A673 (cell line): ENCODE measurements at places on chromosomes 11 and 22.

DNA sequence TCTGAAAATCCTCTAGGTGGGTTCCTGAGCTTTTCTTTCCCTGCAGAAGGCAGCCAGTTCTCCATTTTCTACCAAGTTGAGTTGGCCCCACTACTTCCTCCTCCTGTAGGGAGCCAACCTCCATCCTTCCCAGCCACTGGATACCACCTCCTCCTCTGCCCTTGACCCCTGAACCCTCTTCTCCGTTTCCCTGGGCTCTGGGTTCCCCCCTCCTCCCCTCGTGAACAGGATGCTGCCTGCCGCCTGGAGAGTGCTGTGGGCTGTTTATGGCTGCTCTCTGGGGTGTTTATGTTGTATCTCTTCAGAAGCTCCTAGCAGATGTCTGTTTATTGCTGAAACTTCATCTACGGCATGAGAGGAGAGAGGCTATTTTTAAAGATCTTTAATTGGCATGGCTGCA is 8.6 kb downstream of the MICAL2 start:
- DNase-seq, result no peak

GRCh38 chr22:22392131-22392530 is 116.4 kb downstream of the ZNF280B start:
- DNase-seq, result no peak

DNA sequence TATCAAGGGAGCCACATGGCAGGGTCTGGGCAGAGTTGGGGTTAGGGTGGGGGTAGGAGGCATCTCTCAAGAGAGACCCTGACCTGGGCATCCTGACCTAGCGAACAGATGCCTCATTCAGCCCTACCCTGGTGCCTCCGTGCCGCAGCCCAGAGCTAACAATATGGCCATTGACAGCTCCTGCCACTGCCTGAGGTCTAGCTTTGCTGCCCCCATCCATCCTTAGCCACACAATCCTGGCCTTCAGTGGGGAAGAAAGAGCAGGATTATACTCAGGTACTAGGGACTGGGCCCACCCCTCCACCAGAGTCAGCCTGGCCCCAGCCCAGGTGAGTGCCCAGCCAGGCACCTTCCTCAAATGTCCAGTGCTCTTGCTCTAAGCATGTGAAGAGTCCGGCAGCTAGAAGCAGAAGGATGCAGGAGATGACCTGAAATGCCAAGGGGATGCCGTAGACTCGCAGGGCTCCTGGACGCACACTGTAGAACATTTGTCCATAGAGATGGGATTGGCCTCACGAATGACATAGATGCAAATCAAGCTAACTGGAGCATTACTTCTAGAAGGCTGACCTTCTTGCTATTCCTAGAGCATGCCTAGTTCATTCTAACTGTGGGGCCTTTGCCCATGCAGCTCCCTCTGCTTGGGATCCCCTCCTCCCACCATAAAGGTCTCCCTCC is 13.3 kb upstream of the SERPINH1 start:
- no peak for DNase-seq

- DNase-seq, result no peak
These were observed 326.6 kb upstream of the LRRC4C start for GRCh38 chr11:41786087-41786486.

GRCh38 chr11:78949976-78950690 is 375.5 kb upstream of the NARS2 start:
- DNase-seq, result no peak

DNA sequence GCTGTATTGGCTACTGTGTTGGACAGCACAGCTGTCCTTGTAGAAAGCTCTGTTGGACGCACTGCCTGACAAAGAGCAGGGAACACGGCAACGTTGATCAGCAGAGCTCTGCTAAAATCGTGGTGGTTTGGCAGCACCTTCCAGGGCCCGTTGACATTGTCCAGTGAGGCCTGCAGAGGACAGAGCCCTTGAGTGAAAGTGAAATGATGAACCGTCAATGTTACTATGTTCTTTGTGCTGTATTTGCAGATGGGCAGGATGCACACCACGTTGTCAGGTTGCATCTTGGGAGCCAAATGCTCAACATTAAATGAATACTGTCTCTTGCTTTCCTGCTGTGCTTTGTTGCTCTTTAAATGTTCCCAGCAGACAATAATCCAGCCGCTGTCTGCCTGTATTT is 69.7 kb downstream of the NELL1 start:
- no peak for DNase-seq

- DNase-seq, result no peak
These were observed 18.3 kb upstream of the ALX4 start for GRCh38 chr11:44328138-44328660.

- no peak for DNase-seq
These were observed 274.4 kb upstream of the SYN3 start for GRCh38 chr22:33332538-33332937.

GRCh38 chr11:2741006-2741376 is 41.2 kb upstream of the KCNQ1OT1 start:
- DNase-seq, result no peak

DNA sequence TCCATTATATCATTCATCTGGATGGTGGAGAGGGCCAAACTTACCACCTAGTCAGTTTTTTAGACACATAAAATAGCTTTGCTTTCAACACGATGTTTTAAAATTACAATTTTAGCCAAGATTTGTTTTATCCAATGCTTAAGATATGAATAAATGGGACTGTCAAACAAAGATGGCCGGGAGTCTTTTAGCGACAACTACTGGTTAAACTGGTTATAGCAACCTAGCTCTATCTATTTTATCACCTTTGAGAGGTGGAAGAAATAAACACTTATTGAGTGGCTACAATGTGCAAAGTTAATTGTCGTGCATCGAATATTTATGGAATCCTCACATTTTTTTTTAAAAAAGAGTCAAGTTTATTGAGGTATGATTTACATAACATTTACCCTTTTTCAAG is 279.8 kb downstream of the MIAT start:
- DNase-seq, result no peak

DNA sequence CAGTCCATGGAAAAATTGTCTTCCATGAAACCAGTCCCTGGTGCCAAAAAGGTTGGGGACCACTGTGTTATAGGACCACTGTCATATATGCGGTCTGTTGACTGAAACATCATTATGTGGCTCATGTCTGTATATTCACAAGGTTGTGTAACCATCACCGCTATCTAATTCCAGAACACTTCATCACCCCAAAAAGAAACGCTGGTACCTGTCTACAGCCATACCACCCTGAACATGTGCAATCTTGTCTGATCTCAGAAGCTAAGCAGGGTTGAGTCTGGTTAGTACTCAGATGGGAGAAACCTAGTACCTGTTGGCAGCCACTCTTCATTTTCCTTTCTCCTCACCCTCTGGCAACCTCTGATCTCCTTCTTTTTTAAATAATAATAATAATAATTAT is 12.9 kb upstream of the PIK3IP1 start:
- no peak for DNase-seq
